ENCODE measurements at places on chromosomes 2 and 18.

DNA sequence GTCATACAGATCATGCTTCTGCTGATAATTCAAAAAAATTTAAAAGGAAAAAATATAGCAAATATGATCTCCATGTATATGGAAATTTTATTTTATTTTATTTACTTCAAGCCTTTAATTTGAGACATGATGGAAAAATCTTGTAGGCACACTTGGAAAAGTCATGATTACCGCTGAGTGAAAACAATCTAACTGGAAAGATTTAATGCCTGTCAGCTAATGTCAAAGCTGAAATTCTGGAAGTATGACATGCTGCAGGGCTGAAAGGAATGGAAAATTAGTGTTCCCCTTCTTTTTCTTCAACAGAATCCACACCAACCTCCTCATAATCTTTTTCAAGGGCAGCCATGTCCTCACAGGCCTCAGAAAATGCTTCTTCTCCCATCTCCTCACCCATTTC, 58.2 kb downstream of the RPRM start:
- no peak for DNase-seq

DNA sequence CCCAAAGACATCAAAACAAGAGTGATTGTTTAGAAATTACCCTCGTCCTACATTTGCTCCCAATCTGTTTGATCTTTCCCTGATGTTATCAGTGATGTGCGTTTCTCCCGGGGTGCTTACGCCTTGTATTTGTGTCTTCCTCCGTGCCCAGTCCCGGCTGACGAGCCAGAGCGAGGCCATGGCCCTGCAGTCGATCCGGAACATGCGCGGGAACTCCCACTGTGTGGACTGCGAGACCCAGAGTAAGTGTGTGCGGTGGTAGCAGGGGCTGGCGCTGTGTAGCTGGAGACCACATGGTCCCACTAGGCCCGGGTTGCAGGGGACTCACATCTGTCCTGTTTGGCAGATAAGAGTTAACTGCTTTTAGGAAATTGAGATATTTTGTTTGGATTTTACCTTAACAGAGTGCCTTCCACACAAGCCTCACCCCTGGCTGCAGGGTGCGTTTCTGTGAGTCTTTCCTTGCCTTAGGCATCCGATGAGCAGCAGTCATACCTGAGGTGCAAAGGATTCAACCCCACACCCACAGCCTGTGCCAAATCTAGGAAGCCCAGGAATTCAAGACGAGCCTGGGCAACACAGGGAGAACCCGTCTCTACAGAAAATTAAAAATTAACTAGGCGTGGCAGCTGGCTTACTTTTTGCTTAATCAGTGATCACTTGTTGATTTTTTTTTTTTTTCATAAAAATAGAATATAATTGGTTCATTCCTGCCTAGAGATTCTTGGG, 127.4 kb downstream of the GBX2 start:
- DNase-seq: no peak

- no peak for DNase-seq
These were observed 102.2 kb downstream of the TEX51 start for GRCh38 chr2:127000937-127001336.

DNA sequence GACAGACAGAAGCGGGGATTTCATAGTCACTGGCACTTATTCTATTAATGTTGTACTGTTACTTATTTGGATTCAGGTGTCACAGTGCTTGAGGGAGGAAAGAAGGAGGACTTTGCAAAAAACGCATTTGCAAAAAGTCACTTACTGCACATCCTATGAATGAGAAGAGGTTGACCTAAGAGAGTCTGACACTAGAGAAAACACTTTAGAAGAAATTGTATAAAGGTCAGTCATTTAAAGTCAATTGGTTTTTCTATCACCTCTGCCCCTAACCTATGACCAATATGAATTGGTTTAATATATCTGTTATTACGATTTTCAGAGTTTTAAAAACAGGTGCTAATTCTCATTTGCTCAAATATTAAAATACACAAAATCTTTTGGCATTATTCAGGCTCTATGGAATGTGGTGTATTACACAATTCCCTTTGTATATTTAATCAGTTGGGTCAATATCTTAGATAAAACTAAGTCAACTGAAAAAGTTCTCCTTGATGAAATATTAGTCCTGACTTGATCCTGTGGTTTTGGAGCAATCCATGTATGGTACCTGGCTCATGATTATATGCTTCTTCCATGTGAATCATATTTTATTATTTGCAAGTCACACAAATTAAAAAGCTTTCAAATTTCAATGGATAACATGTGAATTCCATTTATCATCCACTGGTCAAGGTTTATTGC, 157.4 kb downstream of the CDH2 start:
- no peak for DNase-seq

- no peak for DNase-seq
These were observed 3.6 kb downstream of the CHN1 start for GRCh38 chr2:175001566-175001965.

GRCh38 chr18:22813648-22814328, 119.3 kb upstream of the RBBP8 start:
- no peak for DNase-seq

DNA sequence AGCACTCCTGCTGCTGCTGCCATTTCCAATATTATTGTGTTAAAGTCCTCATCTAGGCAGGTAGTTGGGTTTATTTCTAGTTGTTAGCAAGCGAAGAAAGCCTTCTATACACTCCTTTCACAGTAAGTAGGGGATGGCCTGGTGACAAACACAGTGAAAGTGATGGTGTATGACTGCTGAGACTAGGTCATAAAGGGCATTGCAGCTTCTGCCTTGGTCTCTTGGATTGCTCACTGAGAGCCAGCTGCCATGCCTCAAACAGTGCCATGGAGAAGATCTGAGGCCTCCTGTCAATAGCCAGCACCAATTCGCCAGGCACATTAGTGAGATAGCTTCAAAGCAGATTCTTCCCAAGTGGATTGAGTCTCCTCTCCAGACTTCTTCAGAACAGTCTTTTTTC, 27.6 kb upstream of the MSTN start:
- DNase-seq: no peak

DNA sequence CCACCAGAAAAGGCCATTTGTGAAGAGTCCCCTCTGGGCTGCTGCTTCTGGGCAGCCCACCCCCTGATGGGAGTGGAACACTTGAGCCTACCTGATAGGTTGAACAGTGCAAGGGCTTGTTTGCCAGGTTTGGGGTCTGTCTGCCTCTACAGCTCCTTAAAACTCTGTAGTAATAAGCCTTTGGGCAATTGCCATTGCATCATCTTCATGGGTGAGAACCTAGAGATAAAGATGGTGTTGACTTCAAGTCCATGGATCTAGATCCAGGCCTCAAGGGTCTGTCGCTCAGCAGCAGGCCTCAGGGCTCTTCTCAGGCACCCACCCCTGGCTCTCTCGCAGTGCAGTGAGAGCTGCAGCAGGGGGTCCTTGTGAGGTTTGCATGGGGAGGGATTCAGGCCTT, 47.1 kb upstream of the MCFD2 start:
- DNase-seq: no peak

DNA sequence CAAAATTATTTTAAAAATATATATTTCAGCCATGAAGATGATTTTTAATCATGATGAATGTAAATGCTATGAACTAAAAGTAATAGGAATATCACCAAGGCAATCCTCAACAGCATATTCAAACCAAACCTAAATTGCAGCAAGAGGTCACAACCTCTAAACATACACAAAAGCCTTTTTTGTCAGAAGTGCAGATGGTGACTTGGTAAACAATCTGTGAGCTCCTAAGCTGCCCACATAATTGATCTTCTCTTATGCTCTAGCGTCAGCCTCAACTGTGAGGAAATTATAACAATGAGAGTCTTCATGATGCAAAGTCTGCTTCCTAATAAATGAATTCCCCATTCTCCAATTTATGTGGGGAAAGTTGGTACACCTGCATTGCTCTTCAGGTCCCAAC, 113.2 kb downstream of the TSN start:
- no peak for DNase-seq

DNA sequence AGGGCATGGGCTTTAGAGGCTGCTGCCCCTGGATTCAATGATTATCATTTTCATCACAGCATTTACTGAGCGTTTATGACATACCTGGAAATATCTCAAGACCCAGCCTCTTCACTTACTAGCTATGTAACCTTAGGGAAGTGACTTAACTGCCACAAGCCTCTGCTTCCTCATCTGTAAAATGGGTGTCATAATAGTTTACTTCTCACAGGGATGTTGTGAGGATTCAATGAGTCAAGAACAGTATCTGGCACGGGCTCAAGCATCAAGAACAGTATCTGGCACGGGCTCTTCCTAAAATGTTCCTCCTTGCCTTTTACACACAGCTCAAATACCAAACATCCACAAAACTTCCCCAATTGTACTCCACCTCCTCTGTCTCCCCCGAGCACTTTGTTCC, 31.4 kb downstream of the LGALSL start:
- no peak for DNase-seq

GRCh38 chr2:109238580-109238979, 109.6 kb downstream of the SH3RF3 start:
- DNase-seq: no peak

- no peak for DNase-seq
These were observed 90.9 kb downstream of the LRRC30 start for GRCh38 chr18:7321831-7322230.
